ENCODE measurements at places on chromosomes 7 and 10. TPM values are rescaled to one million over a fixed set of nuclear protein-coding genes. Genes with fewer than 3 reads are reported as not detected.

GRCh38 chr7:100017300-100017699 lies 1.9 kb downstream of the ZKSCAN1 start:
- DNase-seq, result peak; percentile 84
- no peaks in the 10 kb centered on the region for H3K36me3 ChIP-seq
- H3K4me3 ChIP-seq, result peak overlapping the region; percentile 82
- H3K27ac ChIP-seq, result peak overlapping the region; percentile 99

- no peaks in the 10 kb centered on the region for H3K4me1 ChIP-seq
- H3K4me3 ChIP-seq, result no peak overlapping the region
- H3K27me3 ChIP-seq, result no peaks in the 10 kb centered on the region
- H3K27ac ChIP-seq, result no peak overlapping the region
- DNase-seq, result no peak
Measured at GRCh38 chr7:83541187-83541960, 107.6 kb downstream of the SEMA3E start.

DNA sequence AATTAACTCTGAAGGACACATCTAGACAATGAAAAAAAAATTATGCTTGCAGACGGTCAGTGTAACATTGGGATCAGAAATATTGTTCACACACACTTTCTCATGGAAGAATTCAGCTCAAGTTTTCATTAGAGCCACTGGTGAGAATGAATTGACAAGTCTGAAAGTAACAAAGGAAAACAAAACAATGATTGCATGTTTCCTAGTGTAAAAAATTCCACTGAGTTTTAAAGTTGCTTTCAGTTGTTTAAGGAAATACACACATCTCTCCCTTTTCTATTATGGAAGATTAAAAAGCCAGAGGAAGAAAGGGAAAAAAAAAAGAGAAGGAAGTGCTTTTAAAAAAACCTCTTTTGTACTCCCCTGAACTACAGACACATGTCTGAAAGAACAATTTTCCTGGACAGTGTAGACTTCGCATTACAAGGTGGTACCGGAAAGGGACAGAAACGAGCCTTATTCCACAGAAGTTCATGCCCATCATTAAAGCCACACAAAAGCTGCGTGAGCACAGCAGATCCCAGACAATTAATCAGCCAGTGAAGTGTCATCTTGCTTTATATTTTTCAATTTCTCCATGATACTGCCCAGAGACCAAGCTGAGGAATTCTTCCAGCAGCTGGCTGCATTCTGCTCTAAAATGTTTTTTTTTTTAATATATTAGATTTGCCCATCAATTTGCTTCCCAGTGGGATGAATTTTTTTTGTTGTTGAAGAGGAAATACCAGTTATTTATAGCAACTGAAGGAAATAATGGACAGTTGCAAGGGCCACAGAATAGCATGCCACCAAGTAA lies 294.8 kb downstream of the DOCK4 start:
- no peaks in the 10 kb centered on the region for H3K27me3 ChIP-seq
- H3K4me3 ChIP-seq, result no peak overlapping the region
- no peak for DNase-seq
- no peaks in the 10 kb centered on the region for H3K4me1 ChIP-seq

- no peak within 1 kb of the TSS for H3K27ac ChIP-seq
- H3K36me3 ChIP-seq, result no peaks in the 10 kb centered on the region
- H3K4me3 ChIP-seq, result no peak within 1 kb of the TSS
- no peaks in the 10 kb centered on the region for H3K4me1 ChIP-seq
- H3K27me3 ChIP-seq, result no peaks in the 10 kb centered on the region
Measured at GRCh38 chr7:134548877-134549276, at the start of gene AKR1B15. TSS of gene AKR1B15 (plus strand) at chr7:134549110. CDS start at chr7:134564620, 15,510 bp downstream.

DNA sequence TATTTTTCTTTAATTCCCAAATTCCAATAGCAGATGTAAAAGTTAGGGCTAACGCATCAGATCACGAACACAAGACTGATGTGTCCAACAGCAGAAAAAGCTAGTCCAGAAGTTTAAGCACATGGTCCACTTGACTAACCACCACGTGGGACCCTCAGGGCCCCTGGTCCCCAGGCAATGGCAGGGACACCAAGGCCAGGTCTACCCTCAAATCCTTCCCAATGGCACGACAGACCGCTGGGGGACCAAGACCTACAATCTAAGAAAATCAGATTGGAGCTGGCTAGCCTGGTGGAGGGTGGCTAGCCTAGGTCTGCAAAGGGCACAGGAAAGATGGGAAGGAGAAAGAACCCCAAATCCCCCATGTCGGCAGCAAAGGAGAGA lies 1.5 kb downstream of the GIGYF1 start:
- peak overlapping the region; percentile 88 for H3K27ac ChIP-seq
- peaks cover 6% of the 10 kb centered on the region for H3K36me3 ChIP-seq
- H3K4me1 ChIP-seq, result peaks cover 13% of the 10 kb centered on the region
- no peak for DNase-seq
- H3K27me3 ChIP-seq, result no peaks in the 10 kb centered on the region

DNA sequence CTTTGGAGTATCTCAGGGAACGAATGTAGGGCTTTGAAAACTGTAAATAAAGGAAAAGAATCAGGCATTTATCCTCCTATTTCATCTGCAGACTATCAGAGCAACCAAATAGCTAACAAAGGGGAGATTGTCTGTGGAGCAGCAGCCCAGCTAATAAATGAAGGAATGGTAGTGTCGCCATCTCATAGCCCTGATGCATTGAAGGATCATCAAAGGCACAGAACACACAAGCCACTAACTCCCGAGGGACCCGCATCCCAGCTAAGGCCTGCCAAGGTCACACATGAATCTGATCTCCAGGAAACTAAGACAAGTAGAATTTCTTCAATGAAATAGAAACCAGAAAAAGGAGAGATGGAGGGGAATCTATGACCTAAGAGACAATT lies 38.2 kb downstream of the CALML5 start:
- H3K36me3 ChIP-seq, result no peaks in the 10 kb centered on the region
- DNase-seq, result no peak
- H3K27me3 ChIP-seq, result no peaks in the 10 kb centered on the region
- H3K4me3 ChIP-seq, result no peak overlapping the region
- no peaks in the 10 kb centered on the region for H3K4me1 ChIP-seq

- no peaks in the 10 kb centered on the region for H3K36me3 ChIP-seq
- DNase-seq, result no peak
- H3K4me1 ChIP-seq, result no peaks in the 10 kb centered on the region
- H3K4me3 ChIP-seq, result no peak overlapping the region
Measured at GRCh38 chr10:97159646-97160305, 26.0 kb downstream of the SLIT1 start.

DNA sequence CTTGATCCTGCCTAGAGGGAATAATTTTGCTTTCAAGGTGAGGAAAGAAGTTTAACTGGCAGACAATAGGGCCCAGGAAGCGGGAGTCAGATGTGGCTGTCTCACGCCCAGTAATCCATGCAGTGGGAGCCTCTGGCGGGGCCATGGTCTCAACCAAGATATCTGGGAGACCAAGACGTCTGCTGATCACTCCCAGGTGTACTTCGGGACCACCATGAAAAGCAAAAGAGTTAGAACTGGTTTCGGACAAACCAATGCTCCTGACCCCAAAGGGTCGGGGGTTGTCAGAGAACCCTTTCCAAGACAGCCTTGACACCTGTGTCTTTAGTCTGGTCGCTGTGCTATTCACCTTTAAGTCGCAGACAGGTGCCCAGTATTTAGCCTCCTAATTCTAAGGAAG lies 256.9 kb upstream of the MBL2 start:
- H3K36me3 ChIP-seq, result no peaks in the 10 kb centered on the region
- H3K27me3 ChIP-seq, result no peaks in the 10 kb centered on the region
- H3K4me1 ChIP-seq, result peaks cover 4% of the 10 kb centered on the region
- no peak overlapping the region for H3K4me3 ChIP-seq
- no peak overlapping the region for H3K27ac ChIP-seq
- no peak for DNase-seq

GRCh38 chr7:130303551-130303950 lies 10.6 kb downstream of the CPA4 start:
- no peaks in the 10 kb centered on the region for H3K4me1 ChIP-seq
- H3K36me3 ChIP-seq, result no peaks in the 10 kb centered on the region
- no peak overlapping the region for H3K27ac ChIP-seq
- DNase-seq, result no peak

DNA sequence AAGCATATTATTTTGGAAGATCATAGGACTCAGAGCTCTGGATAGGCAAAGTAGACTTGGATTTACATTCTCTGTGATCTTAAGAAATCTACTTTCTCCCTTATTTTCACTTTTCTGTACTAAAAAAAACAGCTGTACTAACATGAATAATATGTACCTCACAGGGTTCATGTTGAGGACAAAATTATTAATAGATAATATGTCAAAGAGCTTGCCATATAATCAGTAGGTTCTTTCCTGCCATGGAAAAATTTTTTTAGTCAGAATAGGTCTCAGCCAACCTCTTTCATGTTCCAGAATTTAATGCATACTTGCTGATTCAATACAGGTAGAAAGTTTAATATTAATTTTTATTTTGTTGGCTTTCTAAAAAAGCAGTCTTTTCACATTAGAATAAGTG lies 780.3 kb upstream of the C7orf33 start:
- H3K36me3 ChIP-seq, result no peaks in the 10 kb centered on the region
- H3K4me1 ChIP-seq, result no peaks in the 10 kb centered on the region
- no peak for DNase-seq
- H3K27ac ChIP-seq, result no peak overlapping the region
- no peaks in the 10 kb centered on the region for H3K27me3 ChIP-seq

DNA sequence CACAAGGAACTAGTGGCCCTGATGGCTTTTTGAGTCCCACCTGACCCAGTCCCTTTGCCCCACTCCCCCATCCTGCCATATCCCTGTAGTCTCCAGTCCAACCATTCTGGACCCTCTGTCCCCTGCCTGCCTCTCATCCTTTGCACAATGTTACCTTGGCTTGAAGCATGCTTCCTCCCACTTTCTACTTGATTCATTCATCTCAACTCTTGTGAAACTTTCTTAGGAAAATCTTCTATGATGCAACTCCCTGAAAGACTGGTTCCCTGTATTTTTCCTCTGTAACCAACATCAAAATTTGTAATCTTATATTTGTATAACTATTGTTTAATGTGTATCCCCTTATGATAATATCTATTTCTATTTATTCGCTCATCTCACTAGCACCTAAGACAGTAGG lies 151.5 kb downstream of the LRRTM3 start:
- no peak overlapping the region for H3K27ac ChIP-seq
- H3K4me1 ChIP-seq, result no peaks in the 10 kb centered on the region
- no peak for DNase-seq
- H3K36me3 ChIP-seq, result no peaks in the 10 kb centered on the region

DNA sequence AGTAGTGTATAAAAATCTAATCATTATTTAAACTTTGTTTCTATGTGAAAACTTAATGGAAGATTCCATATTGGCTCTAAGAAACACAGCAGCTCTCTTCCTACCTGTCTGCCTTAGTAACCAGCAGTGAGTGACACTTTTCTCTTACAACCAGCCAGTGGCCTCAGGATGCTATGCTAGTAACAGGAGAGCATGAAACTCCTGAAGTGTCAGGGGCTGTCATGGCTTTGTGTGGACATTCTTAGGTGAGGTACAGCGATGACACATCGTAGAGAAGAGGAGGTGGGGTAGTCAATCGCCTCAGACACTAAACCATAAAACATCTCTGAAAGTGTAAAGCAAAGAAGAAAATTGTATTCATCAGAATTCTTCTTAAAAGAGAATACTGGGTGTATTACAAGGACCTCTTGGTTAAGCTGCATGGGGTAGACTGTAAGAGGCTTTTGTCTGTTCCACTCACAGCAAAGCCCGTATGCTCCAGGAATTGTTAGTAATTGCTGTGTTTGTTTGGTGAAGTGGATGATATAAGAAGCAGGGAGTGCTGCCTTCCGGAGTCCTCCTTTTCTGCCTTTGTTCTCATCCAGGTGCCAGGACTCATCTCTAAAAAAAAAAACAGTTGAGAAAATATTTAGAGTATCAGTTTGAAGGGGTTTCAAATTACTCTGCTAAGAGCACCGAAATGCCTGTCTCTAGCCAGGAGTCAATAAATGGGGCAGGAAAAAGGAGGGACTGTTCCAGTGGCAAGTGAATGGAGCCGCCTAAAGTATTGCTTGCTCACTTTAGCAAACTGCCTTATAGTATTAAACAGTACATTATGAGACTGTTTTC lies 518.8 kb downstream of the CNTNAP2 start:
- H3K36me3 ChIP-seq, result no peaks in the 10 kb centered on the region
- H3K4me3 ChIP-seq, result no peak overlapping the region
- H3K27ac ChIP-seq, result no peak overlapping the region
- DNase-seq, result no peak
- no peaks in the 10 kb centered on the region for H3K27me3 ChIP-seq

GRCh38 chr7:155232911-155233310 lies 64.8 kb upstream of the INSIG1 start:
- no peaks in the 10 kb centered on the region for H3K27me3 ChIP-seq
- H3K4me3 ChIP-seq, result no peak overlapping the region
- H3K4me1 ChIP-seq, result no peaks in the 10 kb centered on the region
- H3K27ac ChIP-seq, result no peak overlapping the region
- H3K36me3 ChIP-seq, result no peaks in the 10 kb centered on the region

DNA sequence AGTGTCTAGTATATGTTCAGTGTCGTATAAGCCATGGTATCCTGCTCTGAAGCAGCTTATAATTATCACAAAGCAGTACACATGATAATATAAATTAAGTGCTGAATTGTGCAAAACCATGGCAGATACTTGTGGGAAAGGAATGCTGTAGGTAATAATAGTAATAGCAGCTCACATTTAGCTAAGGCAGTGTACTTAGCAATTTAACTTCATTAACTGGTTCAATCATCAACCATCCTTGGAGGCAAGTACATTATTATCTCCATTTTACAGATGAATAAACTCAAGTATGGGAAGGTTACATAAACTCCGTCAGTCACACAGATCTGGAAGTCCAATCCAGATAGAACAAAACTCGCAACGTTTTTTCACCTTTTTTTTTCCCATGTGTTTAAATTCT lies 21.6 kb upstream of the RNF148 start:
- H3K27ac ChIP-seq, result no peak overlapping the region
- no peaks in the 10 kb centered on the region for H3K36me3 ChIP-seq
- no peaks in the 10 kb centered on the region for H3K4me1 ChIP-seq
- H3K4me3 ChIP-seq, result no peak overlapping the region

DNA sequence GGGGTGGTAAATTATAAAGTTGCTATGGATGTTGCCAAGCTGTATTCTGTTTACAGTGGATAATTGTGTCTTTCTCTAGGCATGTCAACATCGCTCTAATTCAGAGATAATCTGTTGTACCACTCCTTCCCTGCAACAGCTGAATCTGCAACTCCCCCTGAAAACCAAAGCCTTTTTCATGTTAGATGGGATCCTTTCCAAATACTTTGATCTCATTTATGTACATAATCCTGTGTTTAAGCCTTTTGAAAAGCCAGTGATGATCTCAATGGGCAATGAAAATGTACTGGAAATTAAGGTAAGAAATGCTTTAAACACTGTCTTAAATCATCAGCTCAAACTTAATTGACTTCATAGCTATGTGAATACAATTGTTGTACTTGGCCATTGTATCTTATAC lies 91.0 kb downstream of the MET start:
- DNase-seq, result no peak
- H3K27ac ChIP-seq, result no peak overlapping the region
- no peaks in the 10 kb centered on the region for H3K27me3 ChIP-seq
- no peaks in the 10 kb centered on the region for H3K36me3 ChIP-seq
- H3K4me1 ChIP-seq, result no peaks in the 10 kb centered on the region
- H3K4me3 ChIP-seq, result no peak overlapping the region

SEMA3C gene
- 66.4 TPM for total RNA-seq
